NCI-H187 (cell line): ENCODE measurements at places on chromosomes 1 and 21.

DNA sequence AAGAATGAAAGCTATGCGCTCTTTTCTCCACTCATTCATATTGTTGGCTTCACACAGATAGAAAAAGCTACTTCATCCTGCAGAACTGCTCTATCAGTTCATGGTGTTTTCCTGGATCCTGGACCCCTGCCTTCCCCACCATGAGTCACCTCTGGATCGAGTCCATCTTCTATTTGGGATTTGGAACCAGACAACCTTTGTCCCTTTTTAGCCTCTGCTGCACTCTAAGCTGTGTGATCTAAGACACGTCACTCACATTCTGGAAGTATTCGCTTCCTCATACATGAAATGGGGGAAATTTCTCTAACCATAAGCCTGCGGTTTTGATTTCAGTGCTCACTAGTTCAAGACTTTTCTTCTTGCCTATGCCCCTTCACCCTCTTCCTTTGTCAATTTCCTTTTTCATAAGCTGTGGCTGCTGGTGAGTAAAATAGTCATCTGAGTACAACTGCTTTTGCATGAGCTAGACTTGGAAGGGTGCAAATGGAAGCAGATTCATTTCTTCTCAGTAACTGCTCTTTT is 14.1 kb upstream of the DEGS1 start:
- no peak for DNase-seq

DNA sequence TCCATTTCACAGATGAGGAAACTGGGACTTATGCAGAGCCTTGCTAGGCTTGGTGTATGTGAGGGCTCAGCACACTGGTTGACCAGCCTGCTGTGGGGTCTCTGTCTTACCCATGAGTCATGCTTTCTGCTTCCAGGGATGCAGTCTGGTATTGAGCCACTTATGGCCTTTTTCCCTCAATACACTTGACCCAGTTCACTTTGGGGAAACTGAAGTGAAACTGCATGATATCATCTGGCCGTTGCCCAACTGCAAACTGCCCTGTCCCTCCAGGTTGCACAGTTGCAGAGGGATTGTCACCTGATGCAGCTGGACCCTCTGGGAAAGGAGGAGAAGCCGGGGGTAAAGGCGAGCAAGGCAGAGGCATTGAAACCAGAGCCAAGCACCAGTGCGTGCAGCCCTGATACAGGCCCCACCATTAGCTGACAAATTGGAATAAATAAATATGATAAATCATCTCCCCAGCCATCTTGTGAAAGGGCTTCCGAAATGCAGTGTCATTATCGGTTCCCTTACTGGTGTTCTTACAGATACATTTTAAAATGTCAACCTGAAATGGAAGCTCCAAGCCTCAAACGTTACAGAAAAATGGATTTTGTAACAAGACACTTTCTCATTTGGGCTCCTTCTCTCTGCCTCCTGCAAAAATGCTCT is 39.3 kb upstream of the DUSP10 start:
- no peak for DNase-seq

DNA sequence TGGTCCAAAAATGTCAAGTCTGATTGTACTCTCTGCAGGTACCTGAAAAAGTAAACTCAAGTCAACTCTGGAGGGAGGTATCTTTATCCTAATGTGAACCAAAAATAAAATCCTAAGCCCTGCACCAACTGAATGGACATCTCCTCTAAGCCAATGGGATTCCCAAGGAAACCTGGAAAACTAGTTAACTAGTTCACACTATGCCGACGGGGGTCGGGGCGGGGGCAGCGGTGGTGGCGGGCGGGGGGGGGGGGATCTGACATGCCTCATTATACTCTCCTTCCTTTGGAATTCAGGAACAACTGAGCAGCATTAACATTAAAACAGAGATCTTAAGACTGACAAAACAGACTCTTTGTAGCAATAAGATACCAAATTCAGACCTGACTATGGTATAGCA is 452.6 kb upstream of the CAMK1G start:
- no peak for DNase-seq

GRCh38 chr1:170586321-170587252 is 54.6 kb downstream of the GORAB start:
- no peak for DNase-seq

DNA sequence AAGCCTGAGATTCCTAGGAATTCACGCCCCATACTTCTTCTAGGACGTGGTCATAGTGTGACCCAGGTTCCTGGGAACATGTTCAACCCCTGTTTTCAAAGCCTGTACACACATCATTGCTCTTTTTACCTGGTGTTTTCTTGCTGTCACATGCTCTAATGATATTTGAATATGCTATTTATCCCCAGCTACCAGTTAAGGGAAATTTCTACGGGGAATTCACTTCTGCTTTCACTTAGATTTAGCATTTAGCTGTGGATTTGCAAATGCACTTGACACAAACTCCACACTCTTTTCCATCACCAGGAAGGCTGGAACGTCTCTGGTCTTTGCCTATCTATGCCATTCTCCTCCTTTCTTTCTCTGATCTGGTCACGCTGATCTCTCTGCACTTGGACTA is 11.3 kb upstream of the SAMSN1 start:
- no peak for DNase-seq

DNA sequence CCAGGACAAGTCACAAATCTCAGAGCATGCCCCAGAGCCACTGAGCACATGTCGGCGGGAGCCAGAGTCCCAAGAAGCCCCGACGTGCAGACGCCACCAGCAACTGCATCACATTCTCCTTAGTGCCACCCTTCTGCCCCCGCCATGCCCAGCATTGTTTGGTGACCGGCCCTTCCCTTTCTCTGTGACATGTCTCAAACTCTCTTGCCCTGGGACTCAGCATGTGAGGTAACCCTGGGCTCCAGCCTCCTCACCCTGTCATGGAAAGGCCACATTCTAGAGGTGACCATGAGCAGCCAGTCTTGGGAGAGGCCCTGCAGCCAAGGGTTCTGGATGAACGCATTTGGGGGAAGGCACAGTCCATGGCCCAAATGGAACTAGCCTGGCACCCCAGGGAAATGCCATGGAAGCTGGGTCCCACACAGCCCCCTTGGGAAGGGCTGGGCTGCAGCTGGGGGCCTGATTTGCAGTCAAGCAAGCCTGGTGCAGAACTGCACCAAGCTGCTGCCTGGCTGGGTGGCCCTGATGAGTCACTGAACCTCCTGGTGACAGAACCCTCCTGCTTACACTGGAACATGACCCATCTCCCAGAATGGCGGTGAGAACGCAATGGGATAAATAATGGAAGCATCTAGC is 94.4 kb downstream of the ITPKB start:
- no peak for DNase-seq

DNA sequence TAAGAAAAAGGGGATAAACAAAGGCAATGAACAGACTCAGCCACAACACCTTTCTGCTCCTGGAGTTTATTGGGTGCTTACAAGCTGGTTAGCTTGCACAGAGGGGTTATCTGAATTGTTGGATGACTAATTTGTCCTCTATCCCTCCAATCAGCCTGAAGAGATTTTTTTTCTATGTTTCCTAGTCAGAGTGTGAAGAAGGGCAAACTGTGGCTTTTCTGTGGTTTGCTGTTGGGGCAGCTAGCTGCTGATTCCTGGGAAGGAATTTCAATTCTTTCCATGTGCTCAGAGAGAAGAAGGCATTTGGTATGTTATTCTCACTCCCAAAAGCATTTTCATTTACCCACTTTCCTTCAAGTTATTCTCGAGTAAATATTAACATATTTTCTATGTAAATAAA is 48.6 kb downstream of the PCP4 start:
- DNase-seq: no peak
